ENCODE measurements at places on chromosomes 13 and 19. TPM values are rescaled to one million over a fixed set of nuclear protein-coding genes. Genes with fewer than 3 reads are reported as not detected.
A peak's percentile ranks its signal among the peaks of the same experiment; 100 is the strongest.

The CYP2A6 gene
- not detected for total RNA-seq

The LIPE gene
- total RNA-seq = 12.7 TPM

The RINL gene
- 3.3 TPM for total RNA-seq

DNA sequence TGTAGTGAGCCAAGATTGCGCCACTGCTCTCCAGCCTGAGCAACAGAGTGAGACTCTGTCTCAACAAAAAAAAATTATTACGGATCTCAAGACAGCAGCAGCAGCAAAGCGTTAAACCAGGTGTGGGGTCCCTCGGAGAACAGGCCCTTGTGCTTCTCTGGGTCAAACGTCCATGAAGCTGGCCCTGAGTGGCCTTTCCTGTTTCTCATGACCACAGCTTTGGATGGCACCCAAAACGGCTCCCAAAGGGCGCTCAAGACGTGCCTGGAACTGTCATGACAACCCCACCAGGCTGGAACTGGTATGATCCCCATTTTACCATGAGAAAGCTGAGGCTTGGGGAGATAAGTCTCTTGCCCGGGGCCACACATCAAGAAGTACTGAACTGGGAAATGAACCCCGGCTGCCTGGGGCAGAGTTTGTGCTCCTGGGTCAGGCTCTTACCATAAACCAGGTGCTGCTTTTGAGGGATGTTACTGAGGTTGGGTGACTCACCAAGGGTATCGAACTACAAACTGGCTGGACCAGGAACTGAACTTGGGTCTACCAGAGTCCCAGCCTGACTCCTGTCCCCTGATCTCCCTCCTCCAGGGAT lies 11.6 kb upstream of the SAMD1 start:
- no peak for DNase-seq
- no peak overlapping the region for H3K4me3 ChIP-seq
- no peaks in the 10 kb centered on the region for H3K27me3 ChIP-seq
- H3K36me3 ChIP-seq = peaks cover 81% of the 10 kb centered on the region

GRCh38 chr19:4576016-4576933 lies 16.8 kb upstream of the SEMA6B start:
- peaks cover 20% of the 10 kb centered on the region for H3K27me3 ChIP-seq
- H3K4me3 ChIP-seq = no peak overlapping the region
- H3K4me1 ChIP-seq = no peaks in the 10 kb centered on the region
- peak; percentile 36 for DNase-seq
- H3K27ac ChIP-seq = peak overlapping the region; percentile 73

DNA sequence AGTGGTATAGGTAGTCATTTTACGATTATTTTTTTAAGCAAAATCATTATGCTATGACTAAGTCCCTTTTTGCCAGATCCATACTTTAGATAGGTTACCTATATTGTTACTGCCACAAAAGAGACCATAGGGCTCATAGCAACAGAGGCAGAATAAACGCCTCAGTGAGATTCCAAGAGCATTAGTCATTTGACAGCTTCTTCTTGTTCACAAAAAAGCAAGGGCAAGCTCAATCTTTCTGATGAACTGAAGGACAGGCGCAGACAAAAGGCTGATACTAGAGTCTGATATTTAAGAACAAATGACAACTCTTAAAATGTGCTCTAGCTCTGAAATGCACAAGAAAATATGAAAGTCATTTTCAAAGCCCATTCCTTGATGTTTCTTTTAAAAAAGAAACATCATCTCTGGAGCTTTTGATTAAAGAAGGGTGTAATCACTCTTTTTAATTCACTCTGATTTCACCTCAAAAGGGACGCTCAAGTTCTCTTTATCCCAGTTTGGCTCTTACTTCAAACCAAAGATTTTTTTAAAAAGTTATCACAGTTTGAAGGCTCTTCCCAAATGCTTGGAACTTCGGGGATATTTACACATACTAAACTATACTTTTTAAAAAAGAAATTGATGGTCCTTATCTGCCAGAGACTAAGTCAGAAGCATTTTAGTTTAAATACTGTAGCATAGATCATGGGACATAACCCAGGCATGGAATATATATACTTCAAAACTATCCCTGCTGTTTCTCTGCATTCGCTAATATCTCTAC lies 187.2 kb downstream of the EFNB2 start:
- H3K4me3 ChIP-seq = no peak overlapping the region
- DNase-seq = no peak
- H3K4me1 ChIP-seq = no peaks in the 10 kb centered on the region
- peaks cover 23% of the 10 kb centered on the region for H3K27me3 ChIP-seq
- H3K27ac ChIP-seq = no peak overlapping the region

- peak; percentile 86 for DNase-seq
- no peaks in the 10 kb centered on the region for H3K27me3 ChIP-seq
- H3K4me1 ChIP-seq = peaks cover 60% of the 10 kb centered on the region
Observed at GRCh38 chr19:14561847-14562351, 10.0 kb downstream of the NDUFB7 start.

- no peaks in the 10 kb centered on the region for H3K27me3 ChIP-seq
- H3K4me1 ChIP-seq = no peaks in the 10 kb centered on the region
- H3K4me3 ChIP-seq = no peak overlapping the region
- DNase-seq = no peak
- no peak overlapping the region for H3K27ac ChIP-seq
- H3K36me3 ChIP-seq = no peaks in the 10 kb centered on the region
Observed at GRCh38 chr13:101747039-101747438, 294.6 kb downstream of the ITGBL1 start.

GRCh38 chr13:48636550-48636949 lies 17.2 kb upstream of the CYSLTR2 start:
- no peak overlapping the region for H3K4me3 ChIP-seq
- H3K36me3 ChIP-seq = no peaks in the 10 kb centered on the region
- H3K27ac ChIP-seq = no peak overlapping the region
- no peak for DNase-seq
- no peaks in the 10 kb centered on the region for H3K27me3 ChIP-seq

DNA sequence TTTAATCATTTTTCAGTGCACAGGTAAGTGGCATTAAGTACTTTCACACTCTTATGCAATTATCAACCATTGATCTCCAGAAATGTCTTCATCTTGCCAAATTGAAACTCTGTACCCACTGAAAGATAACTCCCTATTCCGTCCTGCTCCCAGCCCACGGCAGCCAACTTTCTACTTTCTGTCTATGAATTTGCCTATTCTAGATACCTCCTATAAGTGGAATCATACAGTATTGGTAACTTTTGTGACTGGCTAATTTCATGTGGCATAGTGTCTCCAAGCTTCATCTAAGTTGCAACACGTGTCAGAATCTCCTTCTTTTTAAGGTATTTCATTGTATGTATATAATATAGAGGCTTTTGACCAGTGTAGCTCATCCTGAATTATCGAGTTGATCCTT lies 5.7 kb upstream of the CEACAM18 start:
- H3K27ac ChIP-seq = no peak overlapping the region
- no peak for DNase-seq
- H3K36me3 ChIP-seq = no peaks in the 10 kb centered on the region
- no peak overlapping the region for H3K4me3 ChIP-seq
- peaks cover 4% of the 10 kb centered on the region for H3K27me3 ChIP-seq

GRCh38 chr19:16569609-16570320 lies 2.5 kb downstream of the SLC35E1 start:
- peak; percentile 56 for DNase-seq
- peak overlapping the region; percentile 77 for H3K27ac ChIP-seq
- no peaks in the 10 kb centered on the region for H3K27me3 ChIP-seq
- H3K4me1 ChIP-seq = peaks cover 29% of the 10 kb centered on the region
- no peak overlapping the region for H3K4me3 ChIP-seq

DNA sequence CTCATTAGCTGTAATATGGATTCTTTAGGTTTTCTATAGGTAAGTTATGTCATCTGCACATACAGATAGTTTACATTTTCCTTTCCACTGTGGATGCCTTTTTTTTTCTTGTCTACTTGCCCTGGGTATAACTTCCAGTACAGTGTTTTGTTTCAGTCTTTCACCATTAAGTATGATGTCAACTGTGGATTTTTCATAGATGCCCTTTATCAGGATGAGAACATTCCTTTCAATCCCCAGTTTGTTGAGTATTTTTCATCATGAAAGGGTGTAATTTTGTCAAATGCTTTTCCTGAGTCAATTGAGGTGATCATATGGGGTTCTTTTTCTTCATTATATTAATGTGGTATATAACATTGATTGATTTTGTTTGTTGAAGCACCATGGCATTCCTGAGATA lies 43.6 kb upstream of the SACS start:
- no peak for DNase-seq
- H3K4me3 ChIP-seq = no peak overlapping the region
- H3K4me1 ChIP-seq = no peaks in the 10 kb centered on the region
- H3K27me3 ChIP-seq = no peaks in the 10 kb centered on the region
- no peaks in the 10 kb centered on the region for H3K36me3 ChIP-seq

DNA sequence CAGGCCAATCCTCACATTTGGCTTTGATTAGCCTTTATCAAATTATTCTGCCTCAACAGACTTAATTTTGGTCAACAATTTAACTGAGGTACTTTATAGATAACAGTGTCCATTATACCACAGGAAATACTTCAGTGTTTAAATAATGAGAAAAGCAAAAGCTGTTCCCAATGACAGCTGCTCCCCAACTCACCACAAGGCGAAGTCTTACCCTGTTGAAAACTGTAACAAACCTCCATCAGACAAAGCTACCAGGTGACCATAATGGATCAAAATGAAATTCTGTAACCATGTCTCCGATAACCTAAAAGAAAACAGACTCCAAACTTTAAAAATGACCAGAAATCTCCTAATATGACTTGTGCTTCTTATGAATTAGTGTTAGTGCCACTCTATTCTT lies 50.3 kb downstream of the ZNF44 start:
- no peak for DNase-seq
- H3K4me1 ChIP-seq = no peaks in the 10 kb centered on the region
- no peak overlapping the region for H3K4me3 ChIP-seq

- no peak overlapping the region for H3K4me3 ChIP-seq
- no peak for DNase-seq
- H3K27ac ChIP-seq = no peak overlapping the region
- peaks cover 6% of the 10 kb centered on the region for H3K27me3 ChIP-seq
- no peaks in the 10 kb centered on the region for H3K36me3 ChIP-seq
Observed at GRCh38 chr19:39595950-39596349, 6.4 kb upstream of the LGALS13 start.

DNA sequence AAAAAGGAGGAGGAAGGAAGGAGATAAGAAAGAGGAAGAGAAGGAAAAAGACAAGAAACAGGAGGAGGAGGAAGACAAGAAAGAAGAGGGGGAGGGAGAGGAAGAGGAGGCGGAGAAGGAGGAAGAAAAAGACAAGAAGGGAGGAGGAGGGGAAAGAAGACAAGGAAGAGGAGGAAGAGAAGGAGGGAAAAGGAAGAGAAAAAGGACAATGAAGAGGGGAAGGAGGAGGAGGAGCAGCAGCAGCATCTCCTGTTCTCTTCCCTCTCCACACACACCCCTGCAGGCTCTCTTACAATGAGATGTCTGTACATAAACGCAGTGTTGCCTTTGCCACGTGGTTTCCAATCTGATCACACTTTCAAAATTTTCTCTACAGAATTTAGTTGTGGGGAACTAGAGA lies 66.6 kb downstream of the RUBCNL start:
- DNase-seq = no peak
- no peak overlapping the region for H3K27ac ChIP-seq
- H3K4me1 ChIP-seq = no peaks in the 10 kb centered on the region
- no peak overlapping the region for H3K4me3 ChIP-seq
- H3K27me3 ChIP-seq = no peaks in the 10 kb centered on the region
- H3K36me3 ChIP-seq = no peaks in the 10 kb centered on the region

GRCh38 chr19:24048261-24048660 lies 38.7 kb upstream of the ZNF254 start:
- H3K27ac ChIP-seq = no peak overlapping the region
- no peak overlapping the region for H3K4me3 ChIP-seq
- no peaks in the 10 kb centered on the region for H3K27me3 ChIP-seq
- no peak for DNase-seq
- no peaks in the 10 kb centered on the region for H3K4me1 ChIP-seq
- no peaks in the 10 kb centered on the region for H3K36me3 ChIP-seq

- peaks cover 28% of the 10 kb centered on the region for H3K4me1 ChIP-seq
- DNase-seq = no peak
- H3K4me3 ChIP-seq = no peak overlapping the region
- no peaks in the 10 kb centered on the region for H3K27me3 ChIP-seq
- no peak overlapping the region for H3K27ac ChIP-seq
Observed at GRCh38 chr13:27617881-27618321, 2.4 kb downstream of the LNX2 start.

DNA sequence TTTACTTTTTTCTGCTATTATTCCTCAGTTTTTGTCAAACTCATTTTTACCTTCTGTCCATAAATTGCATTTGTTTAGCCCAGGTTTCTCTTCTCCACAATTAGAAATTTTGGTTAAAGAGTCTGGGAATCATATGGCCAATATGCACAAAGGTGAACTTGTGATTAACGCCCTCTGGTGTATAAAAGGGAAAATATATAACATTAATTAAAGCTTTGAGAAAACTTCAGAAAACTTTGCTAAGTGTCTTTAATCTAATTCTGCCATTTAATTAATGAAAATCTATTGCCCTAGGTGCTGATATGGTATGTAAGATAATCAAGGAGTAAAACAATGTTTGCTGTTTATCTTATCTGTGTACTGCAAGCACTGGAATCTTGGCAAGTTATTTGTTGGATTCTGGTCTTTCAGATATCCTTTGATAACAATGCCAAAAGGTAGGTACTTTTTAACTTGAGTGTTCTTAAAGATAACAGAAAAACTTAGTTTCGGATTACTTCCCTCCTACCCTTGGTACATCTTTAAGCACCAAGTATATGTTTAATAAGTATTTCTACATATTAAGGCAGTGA lies 402.6 kb downstream of the SUCLA2 start:
- H3K36me3 ChIP-seq = no peaks in the 10 kb centered on the region
- no peak overlapping the region for H3K27ac ChIP-seq
- no peaks in the 10 kb centered on the region for H3K4me1 ChIP-seq
- H3K27me3 ChIP-seq = no peaks in the 10 kb centered on the region
- H3K4me3 ChIP-seq = no peak overlapping the region
- DNase-seq = no peak

GRCh38 chr19:1804858-1805257 lies 7.2 kb downstream of the ATP8B3 start:
- H3K27me3 ChIP-seq = no peaks in the 10 kb centered on the region
- no peak for DNase-seq
- H3K36me3 ChIP-seq = no peaks in the 10 kb centered on the region

- no peak for DNase-seq
- H3K4me3 ChIP-seq = no peak overlapping the region
- H3K27ac ChIP-seq = no peak overlapping the region
- H3K4me1 ChIP-seq = peaks cover 4% of the 10 kb centered on the region
- H3K36me3 ChIP-seq = no peaks in the 10 kb centered on the region
- H3K27me3 ChIP-seq = peaks cover 8% of the 10 kb centered on the region
Observed at GRCh38 chr19:4144666-4145249, 8.7 kb upstream of the CREB3L3 start.

DNA sequence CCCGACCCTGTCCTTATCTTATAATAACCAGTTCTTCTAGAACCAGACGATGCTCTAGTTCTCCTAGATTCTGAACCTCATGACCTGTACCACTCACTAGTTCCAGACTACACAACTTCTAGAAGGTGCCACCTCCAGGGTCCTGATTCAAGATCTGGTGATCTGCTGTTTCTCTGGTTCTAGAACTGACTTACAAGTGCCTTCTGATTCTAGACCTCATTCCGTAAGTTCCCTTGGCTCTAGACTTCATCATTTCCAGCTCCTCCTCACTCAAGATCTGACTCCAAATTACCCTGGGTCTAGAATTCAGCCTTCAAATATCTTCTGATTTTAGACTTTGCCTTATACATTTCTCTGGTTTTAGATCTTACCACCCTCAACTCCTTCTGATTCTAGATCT lies 5.0 kb upstream of the PPP5C start:
- no peaks in the 10 kb centered on the region for H3K36me3 ChIP-seq
- H3K27ac ChIP-seq = no peak overlapping the region
- H3K4me1 ChIP-seq = peaks cover 4% of the 10 kb centered on the region
- H3K27me3 ChIP-seq = no peaks in the 10 kb centered on the region
- no peak overlapping the region for H3K4me3 ChIP-seq
- no peak for DNase-seq
